ENCODE measurements at places on chromosomes 16 and 17. TPM values are rescaled to one million over a fixed set of nuclear protein-coding genes. Genes with fewer than 3 reads are reported as not detected.

DNA sequence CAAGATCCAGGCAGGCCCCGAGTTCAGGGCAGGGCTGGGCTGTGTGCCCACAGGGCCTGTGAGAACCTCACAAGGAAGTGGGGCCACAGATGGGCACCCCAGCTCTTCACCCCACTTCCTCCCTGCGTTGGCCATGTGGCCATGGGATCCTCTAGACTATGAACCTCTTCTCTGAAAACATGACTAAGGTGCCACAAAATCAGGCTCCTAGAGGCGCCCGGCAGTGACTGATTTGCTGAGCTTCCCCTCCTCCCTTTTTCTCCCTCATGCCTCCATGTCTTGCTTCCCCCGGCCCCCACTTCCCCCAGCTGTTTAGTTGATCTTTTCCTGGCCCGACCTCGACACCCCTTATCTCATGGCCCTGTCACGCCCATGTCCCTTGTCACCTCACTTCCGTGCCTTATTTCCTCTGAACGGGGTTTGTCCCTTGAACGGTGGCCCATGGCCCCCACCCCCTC, 87.1 kb downstream of the KCNJ12 start:
- DNase-seq: no peak

DNA sequence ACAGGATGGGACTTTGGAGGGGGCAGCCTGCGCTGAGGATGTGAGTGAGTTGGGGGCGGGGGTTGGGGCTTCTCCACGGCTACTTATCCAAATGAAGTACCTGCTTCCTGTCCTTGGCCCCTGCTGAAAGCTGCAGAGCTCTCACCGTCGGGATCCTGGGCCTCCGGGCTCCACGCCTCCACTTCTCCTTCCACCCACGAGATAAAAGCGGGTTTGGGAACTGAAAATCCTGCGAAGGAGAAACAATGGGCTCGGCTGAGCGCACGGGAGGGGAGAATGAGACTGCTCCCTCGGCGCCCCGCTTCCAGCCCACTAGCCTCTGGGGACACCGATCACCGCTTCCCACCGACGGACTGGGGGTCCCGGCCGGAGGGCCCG, 486 bp downstream of the ZNF785 start:
- no peak for DNase-seq

GRCh38 chr17:8941520-8941919, 24.0 kb downstream of the PIK3R5 start:
- DNase-seq: no peak

- no peak for DNase-seq
Observed at GRCh38 chr16:61892531-61892930, 143.7 kb downstream of the CDH8 start.

NECAB2 gene
- 3.0 TPM for total RNA-seq

- DNase-seq: no peak
Observed at GRCh38 chr16:85112364-85112763, at the start of gene CIBAR2. CIBAR2 (minus strand) TSS chr16:85112472; CDS start chr16:85112352, 120 bp downstream.

DNA sequence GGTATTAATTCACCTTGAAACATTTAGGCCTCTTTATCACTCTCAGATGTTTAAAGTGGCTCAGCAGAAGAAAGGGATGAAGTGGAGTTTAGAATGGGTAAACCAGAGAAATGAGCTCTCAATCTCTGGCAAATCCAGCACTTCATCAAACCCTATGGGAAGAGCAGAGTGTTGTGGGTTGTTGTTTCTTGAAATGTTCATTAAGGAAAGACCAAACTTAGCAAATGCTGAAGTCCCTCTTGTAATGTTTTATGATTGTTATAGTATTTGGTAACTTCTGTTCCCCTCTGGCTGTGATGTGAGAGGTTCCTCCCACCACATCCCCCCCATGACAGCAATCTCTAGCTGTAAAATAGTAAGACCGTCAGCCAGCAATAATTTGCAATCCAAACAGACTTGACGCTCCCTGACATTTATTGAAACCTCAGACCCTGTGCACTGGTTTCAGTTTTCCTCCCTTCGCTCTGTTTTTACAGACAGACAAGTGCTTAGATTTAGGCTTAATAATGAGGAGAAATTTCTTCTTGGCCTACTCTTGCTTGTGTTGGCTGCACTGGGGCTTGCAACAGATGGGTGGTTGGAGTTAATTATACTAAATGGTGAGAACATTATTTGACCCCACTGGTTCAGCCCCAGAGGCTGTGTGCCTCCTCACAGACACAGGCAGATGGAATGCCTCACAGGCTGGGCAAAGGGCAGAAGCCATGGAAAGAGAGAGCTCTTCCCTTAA, 609.4 kb upstream of the SOX9 start:
- DNase-seq: no peak

DNA sequence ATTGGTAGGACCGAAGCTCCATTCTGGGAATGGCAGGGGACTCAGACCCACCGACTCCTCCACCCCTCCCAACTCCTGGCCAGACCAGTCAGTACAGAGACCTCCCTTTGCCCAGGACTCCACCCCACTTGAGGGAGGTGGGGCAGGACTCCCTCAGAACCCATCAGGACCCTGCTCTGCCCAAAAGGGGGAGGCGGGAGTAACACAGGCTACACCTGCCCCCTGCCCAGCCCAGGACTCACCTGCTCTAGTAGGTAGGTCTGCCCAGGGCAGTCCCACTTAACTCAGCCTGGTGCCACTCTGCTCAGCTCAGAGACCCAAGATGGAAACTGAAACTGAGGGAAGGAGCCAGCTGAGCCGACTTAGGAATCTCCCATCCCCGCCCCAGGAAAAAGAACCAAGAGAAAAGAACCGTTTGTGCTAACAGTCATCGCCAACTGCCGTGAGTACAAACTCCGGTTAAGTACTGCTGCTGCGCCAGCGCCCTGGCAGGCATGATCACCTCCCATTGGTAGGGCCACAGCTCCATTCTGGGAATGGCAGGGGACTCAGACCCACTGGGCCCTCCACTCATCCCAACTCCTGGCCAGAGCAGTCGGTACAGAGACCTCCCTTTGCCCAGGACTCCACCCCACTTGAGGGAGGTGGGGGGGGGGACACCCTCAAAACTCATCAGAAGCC, 503 bp downstream of the DHX58 start:
- no peak for DNase-seq

GRCh38 chr17:15237106-15237425, 28.1 kb downstream of the PMP22 start:
- no peak for DNase-seq

DNA sequence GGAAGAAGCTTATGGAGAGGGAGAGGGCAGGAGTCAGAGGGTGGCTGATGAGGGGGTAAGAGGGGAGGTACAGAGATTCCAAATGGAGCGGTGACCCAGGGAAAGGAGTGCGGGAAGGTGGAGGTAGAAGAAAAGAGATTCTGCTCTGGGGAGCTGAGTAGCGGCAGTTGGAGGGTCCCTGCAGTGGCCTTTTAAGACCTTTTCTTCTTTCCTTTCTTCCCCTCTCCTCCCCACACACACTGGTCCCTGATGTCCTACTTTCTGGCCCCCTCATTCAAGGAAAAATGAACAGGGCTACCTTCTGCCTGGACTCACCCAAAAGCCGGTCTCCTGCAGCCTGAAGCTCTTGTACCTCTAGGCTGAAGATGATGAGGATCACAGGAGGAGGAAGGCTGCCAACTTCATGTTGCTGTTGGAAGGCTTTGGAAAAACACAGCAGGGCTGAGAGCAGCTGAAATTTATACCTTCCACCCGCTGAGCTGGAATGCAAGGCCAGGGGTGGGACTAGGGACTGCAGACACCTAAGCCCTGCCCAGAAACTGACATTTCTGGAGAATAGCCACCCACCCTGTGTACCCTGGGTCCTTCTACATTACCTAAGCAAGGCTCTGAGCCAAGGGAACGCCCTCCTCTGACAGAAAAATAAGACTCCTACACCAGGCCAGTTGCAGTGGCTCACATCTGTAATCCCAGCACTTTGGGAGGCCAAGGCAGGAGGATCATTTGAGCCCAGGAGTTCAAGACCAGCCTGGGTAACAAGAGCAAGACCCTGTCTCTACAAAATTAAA, 9.4 kb upstream of the HEATR6 start:
- DNase-seq: no peak

- no peak for DNase-seq
Observed at GRCh38 chr17:73955616-73956015, 247.9 kb upstream of the RPL38 start.

KCNH6 gene
- not detected for total RNA-seq

DNA sequence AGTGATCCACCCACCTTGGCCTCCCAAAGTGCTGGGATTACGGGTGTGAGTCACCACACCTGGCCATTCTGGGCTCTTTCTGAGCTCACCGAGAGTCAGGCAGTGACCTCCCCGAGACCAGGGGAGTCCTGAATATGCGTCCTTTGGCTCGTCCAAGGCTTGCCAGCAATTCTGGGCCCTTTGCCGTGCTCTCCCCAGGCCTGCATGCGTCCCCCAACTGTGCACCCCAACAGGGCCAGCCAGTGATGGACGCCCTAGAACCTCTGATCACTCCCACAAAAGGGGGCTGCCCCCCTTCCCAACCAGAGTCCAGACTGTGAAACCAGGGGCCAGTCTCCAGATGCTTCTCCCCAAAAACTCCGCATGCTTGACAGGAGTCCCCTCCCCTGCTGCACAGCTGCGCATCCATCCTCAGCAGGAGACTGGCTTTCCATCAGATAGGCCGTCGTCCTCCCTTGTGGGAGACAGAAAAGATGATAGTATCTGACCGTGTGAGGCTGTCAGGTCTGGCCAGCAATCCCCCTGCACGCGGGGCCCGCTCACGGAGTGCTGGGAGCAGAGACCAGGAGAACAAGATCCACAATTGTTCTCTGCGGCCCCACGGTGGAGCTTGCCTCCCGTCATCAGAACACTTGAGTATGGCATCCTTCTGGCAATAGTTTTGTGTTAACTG, 15.5 kb downstream of the HS3ST6 start:
- no peak for DNase-seq

DNA sequence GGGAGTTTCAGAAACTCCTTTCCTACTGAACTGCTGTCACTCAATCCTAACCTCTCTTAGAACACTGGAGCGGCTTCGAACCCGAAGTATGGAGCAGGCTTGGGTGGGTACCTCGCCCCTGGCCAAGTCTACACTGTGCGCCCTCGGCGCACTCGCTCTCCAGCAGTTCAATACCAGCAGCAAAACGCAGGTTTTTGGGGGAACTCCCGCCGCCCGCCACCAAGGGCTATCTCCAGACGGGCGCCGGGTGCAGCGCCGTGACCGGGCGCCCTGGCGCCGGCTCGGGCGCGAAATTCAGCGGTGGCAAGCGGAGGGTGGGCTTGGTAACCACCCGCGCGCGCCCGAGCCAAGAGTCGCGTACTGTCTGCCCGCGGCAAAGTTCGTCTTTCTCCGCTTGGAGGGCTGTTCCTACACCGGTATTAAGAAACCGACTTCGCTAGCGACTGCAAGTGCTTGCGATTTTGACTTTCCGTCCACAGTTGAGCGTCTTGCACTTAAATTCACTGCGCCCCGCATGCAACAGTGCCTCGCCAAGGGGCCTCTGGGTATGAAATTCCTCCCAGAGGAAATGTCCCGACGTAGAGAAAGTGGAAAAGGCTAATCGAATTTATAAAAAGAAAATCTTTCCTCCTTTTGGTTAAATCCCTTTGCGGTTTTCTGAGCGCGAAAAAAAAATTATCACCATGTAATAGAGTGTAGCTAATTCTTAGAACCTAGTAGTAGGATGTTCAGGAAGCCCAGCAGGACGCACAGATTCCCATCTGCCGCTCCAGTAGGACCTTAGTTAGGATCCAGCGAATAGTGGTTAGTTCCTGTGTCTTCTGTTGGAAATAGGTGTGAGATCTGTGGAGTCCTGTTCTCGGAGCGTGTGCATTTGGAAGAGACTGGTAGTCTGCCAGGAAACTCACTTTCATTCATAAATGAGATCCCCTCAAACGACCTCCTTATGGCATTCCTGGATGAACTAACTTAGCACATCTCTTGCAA, 5.0 kb upstream of the SALL1 start:
- no peak for DNase-seq

DNA sequence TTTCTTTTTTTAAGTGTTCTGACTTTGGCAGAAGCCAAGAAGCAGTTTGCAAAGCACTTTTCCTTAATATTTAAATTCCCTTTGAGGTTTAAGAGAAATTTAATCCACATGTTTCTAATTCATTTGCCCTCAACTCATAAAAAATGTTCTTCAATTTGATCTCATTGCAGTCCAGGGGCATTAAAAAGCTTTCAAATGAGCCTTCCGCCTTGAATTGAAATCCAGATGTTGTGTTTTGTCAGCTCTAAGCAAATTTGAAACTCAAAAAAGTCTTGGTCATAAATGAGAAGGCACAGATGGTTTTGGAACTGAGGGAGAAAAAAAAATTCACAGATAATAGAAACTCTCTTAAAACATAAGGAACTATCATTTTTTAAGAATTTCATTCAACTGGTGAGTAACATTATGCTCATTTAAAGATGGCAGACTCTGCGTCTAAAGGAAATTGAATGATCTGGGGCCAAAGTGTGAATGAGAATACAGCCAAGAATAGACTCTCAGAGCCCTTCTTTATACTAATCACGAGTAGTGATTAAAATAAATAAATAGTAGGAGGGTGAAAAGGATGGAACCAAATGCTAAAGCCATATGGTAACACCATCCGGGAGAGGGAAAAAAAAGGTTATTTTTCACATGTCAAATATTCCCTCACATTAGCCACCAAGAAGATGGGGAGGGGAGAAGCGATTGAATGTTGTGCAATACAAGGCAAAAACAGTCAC, 1304.7 kb downstream of the CDH8 start:
- DNase-seq: no peak

DNA sequence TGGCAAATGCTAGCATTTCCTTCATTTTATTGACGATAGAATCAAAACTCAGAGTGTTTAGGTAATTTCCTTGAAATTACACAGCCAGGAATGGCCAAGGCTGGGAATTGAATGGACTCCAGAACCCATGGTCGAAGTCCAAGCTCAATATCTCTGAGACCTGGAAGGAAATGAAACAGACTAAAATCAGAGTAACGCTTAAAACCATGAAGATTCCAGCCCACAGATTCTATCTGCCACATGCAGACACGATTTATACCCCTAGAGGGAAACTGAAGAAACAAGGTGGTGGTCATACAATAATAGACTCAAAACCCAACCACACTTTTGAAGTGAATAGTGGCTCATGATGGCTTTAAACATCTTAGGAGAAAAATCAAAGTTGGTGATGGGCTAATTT, 95.6 kb downstream of the PRKCA start:
- DNase-seq: no peak

CDK5R1 gene
- total RNA-seq: 1.3 TPM

Measured in posterior vena cava (tissue), 2 donors.